Ovary (tissue), 10 donors: ENCODE measurements at places on chromosomes 2 and 18. TPM values are rescaled to one million over a fixed set of nuclear protein-coding genes. Genes with fewer than 3 reads are reported as not detected.

Gene CDH19
- 0.80 TPM for total RNA-seq

Gene ZNF142
- 28.8 TPM for total RNA-seq

Gene HOXD3
- total RNA-seq = 17.6 TPM

DNA sequence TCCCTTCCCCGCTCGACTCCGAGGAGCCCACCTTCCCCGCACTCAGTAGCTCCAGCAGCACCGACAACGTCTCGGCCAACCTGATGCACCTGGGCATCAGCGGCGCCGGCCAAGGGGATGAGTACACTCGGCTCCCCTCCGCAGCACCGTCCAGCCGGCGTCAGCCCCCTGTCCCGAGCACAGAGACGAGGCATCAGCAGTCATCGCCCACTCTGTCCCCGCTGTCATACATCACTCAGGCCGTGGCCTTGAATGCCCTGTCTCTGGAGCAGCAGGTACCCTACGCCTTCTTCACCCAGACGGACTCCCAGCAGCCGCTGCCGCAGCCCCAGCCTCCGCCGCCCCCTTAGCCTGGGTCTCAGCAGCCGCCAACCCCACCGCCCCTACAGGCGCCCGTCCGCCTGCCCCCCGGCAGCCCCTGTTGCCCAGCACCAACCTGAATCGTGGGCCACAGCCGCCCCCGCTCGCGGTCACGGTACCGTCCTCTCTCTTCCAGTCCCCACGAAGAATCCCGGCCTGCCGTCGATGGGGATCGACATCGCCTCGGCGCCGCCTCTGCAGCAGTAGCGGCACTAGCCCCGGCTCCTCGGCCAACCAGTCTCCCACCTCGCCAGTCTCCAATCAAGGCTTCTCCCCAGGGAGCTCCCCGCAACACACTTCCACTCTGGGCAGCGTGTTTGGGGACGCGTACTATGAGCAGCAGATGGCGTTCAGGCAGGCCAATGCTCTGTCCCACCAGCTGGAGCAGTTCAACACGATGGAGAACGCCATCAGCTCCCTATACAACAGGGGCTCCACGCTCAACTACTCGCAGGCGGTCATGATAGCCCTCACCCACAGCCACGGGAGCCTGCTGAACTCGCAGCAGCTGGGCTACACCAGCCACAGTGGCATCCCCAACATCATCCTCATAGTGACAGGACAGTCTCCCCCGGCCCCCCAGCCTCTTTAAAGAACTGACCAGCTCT is 1195.9 kb upstream of the CHAC2 start:
- H3K27me3 ChIP-seq = no peaks in the 10 kb centered on the region
- DNase-seq = no peak
- H3K36me3 ChIP-seq = no peaks in the 10 kb centered on the region
- H3K4me1 ChIP-seq = no peaks in the 10 kb centered on the region

DNA sequence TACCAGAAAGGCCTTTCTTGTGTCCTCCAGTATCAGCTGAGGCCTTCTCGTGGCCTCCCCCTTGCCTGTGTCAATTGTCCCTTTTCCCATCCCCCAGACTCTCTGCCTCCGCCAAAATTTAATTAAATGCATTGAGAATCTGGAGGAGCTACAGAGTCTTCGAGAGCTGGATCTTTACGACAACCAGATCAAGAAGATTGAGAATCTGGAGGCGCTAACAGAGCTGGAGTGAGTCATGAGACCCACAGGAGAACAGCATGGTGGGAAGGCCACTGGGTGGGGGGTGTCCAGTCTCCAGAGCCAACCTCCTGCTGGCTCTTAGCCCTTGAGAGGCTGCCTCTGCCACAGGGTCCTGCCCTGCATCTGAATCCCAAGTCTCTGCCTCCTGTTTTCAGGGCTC is 8.8 kb downstream of the PPP1R7 start:
- peaks cover 10% of the 10 kb centered on the region for H3K4me1 ChIP-seq
- H3K27me3 ChIP-seq = no peaks in the 10 kb centered on the region

DNA sequence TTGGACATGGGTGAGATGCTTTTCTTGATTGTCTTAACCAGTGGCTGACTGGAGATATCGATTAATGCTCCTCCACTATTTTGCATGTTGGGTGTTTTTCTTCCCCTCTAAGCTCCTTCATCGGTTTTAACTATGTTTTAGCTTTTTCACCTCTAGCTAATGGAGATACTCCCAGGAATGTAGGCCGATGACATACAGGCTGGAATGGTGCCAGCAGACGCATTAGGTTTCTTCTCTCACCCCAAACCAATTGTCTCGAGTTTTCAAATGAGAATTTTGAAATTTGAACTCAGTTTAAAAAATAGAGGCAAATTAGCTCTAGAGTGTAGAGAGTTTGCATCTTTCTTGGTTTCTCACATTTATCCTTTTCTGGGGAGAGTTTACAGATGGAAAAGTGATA is 247.6 kb downstream of the RPRM start:
- no peak for DNase-seq
- H3K36me3 ChIP-seq = no peaks in the 10 kb centered on the region
- H3K27me3 ChIP-seq = no peaks in the 10 kb centered on the region

DNA sequence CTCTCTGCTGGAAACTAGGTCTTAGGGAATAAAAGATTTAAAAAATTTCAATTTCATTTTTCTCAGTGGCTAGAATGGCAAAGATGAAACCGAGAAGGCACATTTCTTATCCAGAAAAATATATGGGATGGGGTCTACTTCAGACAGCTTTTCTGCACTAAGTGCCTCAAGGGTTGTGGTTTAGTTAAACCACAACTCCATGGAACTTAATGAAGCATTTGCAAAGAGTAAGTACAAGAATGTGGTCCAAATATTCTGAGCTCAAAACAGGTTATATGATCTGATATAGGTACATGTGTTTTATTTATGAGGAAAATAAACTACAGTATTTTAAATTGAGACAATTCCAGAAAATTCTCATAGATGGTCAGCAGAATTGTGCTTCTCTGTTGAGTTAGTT is 101.8 kb upstream of the FZD5 start:
- no peaks in the 10 kb centered on the region for H3K27me3 ChIP-seq
- no peak overlapping the region for H3K4me3 ChIP-seq
- no peak for DNase-seq
- H3K4me1 ChIP-seq = no peaks in the 10 kb centered on the region

DNA sequence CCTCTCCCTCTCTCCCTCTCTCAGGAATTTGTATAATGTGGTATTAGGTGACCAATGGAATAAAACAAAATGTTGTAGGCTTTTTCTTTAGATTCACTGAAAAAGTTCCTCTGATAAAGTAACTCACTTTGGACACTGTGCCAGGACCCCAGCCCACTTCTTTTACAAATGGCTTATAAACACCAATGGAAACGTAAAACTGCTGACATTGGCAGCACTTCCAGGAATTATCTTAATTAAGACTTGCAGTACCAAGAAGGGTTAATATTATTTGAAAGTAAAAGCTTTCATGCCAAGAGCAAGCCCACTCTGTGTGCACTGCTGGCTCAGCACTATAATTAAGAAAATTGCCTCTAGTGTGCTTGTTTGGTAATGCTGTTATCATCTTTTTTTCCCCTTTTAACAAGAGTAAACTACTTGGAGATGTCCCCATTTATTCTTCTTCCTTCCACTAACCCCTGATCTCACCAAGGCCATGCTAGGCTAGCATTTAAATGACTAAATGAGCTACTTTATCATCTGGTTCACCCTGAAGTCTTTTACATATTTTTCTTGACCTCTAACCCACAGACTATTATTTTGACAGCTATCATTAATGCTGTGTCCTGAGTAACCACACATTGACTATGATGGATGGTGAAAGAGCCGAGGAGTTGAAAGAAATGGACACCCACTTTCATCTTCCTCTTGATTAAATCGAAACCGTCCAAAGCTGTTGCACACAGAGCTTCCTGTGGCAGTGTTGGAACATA is 232.2 kb upstream of the ETAA1 start:
- peaks cover 2% of the 10 kb centered on the region for H3K27me3 ChIP-seq
- no peak overlapping the region for H3K4me3 ChIP-seq
- H3K36me3 ChIP-seq = no peaks in the 10 kb centered on the region
- no peaks in the 10 kb centered on the region for H3K4me1 ChIP-seq

DNA sequence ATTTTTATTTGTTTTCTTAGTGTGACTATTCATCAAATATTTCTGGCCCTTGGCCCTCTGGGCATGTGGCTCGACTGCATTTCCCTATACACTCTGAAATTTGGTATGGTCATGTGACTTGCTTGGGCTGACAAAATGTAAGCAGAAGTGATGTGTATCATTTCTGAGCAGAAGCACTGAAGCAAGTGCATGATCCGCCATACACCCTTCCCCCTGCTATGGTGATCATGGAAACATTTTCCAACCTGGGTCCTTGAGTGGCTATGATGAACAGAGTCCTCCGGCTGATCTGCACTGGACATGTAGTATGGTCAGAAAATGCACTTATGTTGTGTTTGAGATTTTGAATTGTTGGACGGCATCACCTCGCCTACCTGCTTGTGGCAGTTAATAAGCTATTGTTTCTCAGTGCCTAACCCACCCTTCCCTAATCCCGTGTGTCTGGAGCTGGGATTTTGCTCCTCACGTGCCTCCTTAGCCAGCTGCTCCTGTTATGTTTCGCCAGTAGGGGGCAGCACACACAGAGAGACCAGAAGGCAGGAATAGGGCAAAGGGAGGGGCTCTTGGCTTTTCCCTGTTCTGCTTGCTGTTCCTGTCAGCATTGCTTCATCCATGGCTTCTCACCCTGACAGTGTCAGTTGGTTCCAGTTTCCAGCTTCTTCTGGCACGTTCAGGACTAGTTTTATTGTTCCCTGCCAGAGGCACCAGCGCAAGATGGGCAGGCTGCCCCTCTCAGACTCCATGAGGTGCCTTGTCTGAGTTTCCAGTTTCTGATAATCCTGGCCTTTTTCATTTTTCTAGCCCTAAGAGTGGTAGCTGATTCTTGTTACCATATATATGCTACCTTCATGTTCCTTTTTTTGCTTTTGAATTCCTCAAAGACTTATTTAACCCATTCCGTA is 207.4 kb downstream of the ARL6IP6 start:
- peak; percentile 65 for DNase-seq
- no peak overlapping the region for H3K4me3 ChIP-seq
- H3K27me3 ChIP-seq = no peaks in the 10 kb centered on the region
- no peak overlapping the region for H3K27ac ChIP-seq
- no peaks in the 10 kb centered on the region for H3K4me1 ChIP-seq

DNA sequence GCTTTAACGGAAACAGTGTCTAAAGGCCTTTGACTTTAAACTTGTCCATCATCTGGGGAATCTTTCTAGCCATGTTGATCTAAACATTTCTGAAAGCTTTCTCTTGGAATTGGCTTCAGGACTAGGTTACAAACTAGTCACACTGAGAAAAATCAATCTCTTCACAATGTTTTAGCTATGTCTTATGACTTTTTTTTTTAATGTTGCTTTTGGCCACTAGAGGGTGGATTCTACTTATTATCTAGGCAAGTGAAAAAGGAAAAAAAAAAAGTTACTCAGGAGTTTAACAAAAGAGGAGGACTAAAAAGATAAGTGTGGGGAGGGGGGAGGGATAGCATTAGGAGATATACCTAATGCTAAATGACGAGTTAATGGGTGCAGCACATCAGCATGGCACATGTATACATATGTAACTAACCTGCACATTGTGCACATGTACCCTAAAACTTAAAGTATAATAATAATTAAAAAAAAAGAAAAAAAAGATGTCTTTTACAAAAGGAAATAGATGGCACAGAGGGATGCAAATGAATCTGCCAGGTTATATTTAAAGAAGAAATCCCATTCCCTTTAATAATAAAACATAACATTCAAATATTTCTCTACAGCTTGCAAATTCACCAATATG is 160.4 kb upstream of the PID1 start:
- no peaks in the 10 kb centered on the region for H3K4me1 ChIP-seq
- no peaks in the 10 kb centered on the region for H3K27me3 ChIP-seq
- H3K36me3 ChIP-seq = no peaks in the 10 kb centered on the region
- H3K27ac ChIP-seq = no peak overlapping the region
- DNase-seq = no peak

GRCh38 chr2:109209412-109209811 is 80.4 kb downstream of the SH3RF3 start:
- no peak overlapping the region for H3K4me3 ChIP-seq
- H3K4me1 ChIP-seq = no peaks in the 10 kb centered on the region
- no peak overlapping the region for H3K27ac ChIP-seq
- no peaks in the 10 kb centered on the region for H3K27me3 ChIP-seq

GRCh38 chr2:168457190-168457895 is 1.3 kb downstream of the CERS6 start:
- H3K27ac ChIP-seq = no peak overlapping the region
- DNase-seq = no peak
- peaks cover 2% of the 10 kb centered on the region for H3K4me1 ChIP-seq

GRCh38 chr18:79680891-79681339 is 1.3 kb downstream of the CTDP1 start:
- peak overlapping the region; percentile 59 for H3K4me3 ChIP-seq
- H3K36me3 ChIP-seq = no peaks in the 10 kb centered on the region
- no peak overlapping the region for H3K27ac ChIP-seq
- H3K4me1 ChIP-seq = peaks cover 12% of the 10 kb centered on the region
- DNase-seq = peak; percentile 47

- no peak for DNase-seq
- H3K27me3 ChIP-seq = no peaks in the 10 kb centered on the region
- H3K36me3 ChIP-seq = no peaks in the 10 kb centered on the region
- no peaks in the 10 kb centered on the region for H3K4me1 ChIP-seq
- H3K27ac ChIP-seq = no peak overlapping the region
These were observed 40.9 kb upstream of the KCNG2 start for GRCh38 chr18:79756826-79757225.
